ENCODE measurements at places on chromosomes 1 and 21. TPM values are rescaled to one million over a fixed set of nuclear protein-coding genes. Genes with fewer than 3 reads are reported as not detected.

The TCEA3 gene
- total RNA-seq, result 1.7 TPM

DNA sequence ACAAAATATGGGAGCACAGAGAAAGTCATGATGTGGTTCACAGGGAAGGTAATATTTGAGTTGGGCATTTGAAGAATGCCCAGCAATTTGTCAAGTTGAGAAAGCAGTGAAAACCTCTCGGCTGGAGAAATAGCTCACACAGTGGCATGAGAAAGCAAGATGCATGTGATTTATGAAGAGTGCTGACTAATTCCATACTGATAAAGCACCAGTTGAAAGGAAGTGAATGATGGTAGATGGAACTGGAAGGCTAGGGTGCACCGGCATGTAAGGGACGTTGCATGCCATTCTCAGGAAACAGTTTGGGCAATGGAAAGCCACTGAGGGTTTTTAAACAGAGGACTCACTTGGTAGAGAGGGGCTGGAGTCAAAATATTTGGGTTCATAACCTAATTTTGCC, 53.5 kb upstream of the MTF2 start:
- DNase-seq, result no peak

The TNFSF18 gene
- total RNA-seq, result 1.2 TPM

DNA sequence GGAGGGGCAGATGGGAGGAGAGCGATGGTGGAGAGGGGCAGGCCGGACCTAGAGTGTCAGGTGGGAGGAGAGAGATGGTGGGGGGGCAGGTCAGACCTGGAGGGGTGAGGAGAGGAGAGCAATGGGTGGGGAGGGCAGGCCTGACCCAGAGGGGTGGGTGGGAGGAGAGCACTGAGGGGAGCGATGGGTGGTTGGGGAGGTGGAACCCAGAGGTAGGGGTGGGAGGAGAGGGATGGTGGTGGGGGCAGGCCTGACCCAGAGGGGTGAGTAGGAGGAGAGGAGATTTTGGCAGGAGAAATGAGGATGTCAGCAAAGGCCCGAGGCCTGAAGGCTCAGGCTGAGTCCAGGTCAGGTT, 157.3 kb upstream of the VAMP3 start:
- DNase-seq, result no peak

GRCh38 chr1:1082776-1083415, 8.8 kb upstream of the RNF223 start:
- DNase-seq, result no peak

DNA sequence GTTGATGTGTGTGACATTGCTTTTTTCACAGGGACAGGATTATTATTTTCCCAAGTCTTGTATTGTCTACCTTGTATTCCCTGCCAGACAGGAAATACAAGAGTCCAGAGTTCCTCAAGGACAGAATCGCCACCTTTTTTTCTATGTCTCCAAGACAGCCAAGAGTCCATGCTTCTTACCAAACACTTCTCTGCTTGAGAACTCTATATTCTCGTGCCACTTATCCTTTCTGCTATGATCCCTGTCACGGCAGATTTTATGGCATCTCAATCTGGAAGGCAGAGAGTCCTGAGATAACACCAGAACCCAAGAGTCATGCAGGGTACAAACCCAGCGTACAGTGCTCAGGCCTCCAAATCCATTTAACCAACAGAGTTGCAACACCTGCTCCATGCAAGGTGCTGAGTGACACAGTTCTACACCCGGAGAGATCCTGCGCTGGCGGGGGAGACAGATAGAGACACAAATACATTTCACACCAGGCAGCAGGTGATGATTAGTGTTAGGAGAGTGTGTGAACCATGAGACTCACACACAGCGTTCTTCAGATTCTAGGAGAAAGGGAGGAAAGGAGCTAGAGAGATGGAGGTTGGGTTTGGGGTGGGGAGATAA, 107.6 kb downstream of the NAV1 start:
- no peak for DNase-seq

DNA sequence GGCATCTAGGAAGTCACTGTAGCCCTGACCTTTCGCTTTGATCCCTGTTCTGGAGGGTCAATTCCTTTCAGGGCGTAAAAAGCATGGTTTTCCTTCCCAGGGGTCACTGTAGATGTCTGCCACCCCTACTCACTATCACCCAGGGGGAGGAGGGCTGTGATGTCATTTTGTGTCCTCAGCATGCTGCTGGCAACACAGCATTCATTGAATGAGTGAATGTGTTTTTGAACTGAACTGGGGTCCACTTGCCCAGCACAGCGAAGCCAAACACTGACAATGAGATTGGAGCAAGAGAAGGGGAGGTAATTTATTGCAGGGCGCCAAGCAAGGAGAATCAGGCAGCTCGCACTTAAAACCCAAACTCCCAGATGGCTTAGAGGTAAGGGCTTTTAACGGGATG, 78.2 kb upstream of the PGBD5 start:
- DNase-seq, result no peak

The LRIF1 gene
- total RNA-seq, result 22.9 TPM

The INSRR gene
- not detected for total RNA-seq

Data from Daoy (cell line).